Activated naive CD4-positive, alpha-beta T cell (primary cell): ENCODE measurements at places on chromosomes 1 and 21.

GRCh38 chr1:31470794-31471315 is 57.8 kb downstream of the SERINC2 start:
- no peak for DNase-seq

- DNase-seq, result no peak
These were observed 3.7 kb downstream of the MATN1 start for GRCh38 chr1:30719406-30720270.

- DNase-seq, result no peak
These were observed 13.3 kb downstream of the KIF26B start for GRCh38 chr1:245168086-245168485.

DNA sequence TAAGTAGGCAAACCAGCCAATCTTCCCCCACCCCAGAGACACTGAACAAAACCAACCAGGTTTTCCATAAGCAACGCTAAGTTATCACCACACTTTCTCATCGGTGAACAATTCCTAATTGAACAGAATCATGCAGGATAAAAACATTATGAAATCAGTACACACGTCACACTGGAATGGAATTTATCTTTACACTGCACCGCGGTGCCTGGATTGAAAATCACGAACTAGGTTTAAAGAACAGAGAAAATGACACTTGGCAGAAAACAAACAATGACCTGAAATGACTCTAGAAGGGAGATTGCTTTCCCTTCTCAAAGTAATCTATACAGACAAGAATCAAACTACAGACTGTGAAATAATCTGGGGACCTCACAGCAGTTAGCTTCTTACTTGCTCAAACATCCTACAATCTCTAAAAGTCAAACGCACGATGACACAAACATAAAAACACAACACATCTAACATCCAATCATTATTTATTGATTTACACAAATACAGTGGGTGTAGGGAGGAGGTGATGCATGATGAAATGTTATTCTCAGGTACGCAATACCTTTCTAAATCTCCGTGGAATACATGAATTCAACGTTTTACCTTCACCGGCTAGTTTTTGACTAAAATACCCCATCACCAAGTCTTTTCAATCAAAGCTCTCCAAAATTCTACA is 1.9 kb downstream of the EIF4G3 start:
- DNase-seq, result no peak

DNA sequence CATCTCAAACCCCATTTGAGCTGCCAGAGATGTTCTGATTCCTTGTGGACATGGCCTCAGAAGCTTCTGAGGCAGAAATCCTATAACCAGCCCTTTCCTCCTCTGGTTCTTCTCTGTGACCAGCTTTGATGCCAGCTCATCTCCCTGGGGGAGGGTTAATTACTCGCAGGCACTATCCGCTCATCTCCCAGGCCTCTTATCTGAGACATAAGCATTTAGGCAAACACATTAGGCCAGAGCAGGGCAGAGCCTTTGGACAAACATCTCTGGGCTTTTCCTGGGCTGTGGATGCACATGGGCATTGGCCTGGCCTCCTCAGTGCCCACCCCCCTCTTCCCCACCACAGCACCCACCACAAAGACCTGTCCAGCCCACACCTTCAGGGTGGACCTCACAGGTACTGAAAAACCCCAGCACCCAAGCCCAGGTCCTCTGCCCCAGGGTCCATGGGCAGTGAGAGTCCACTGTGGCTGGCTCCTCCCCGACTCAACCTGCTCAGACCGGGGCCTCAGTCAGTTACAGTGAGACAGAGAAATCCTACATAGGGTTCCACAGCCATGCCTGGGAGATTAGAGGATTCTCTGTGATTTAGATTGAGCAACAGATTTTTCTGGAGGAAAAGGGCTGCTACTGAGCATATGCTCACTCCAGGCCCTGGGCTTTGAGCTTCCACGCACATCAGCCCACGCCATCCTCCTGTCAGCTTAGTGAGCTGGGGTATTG is 26.9 kb downstream of the IGSF21 start:
- DNase-seq, result no peak

- DNase-seq, result no peak
These were observed 22.2 kb downstream of the SLC26A9 start for GRCh38 chr1:205920861-205921569.
